B cell (primary cell): ENCODE measurements at places on chromosomes 7 and 10.

- H3K27ac ChIP-seq: no peak overlapping the region
- no peaks in the 10 kb centered on the region for H3K4me1 ChIP-seq
- H3K4me3 ChIP-seq: no peak overlapping the region
- H3K36me3 ChIP-seq: no peaks in the 10 kb centered on the region
Observed at GRCh38 chr7:29765490-29765889, 40.8 kb upstream of the WIPF3 start.

GRCh38 chr7:67625257-67625737, 628.7 kb downstream of the TYW1 start:
- H3K4me3 ChIP-seq: no peak overlapping the region
- peak; percentile 27 for DNase-seq
- H3K4me1 ChIP-seq: no peaks in the 10 kb centered on the region

GRCh38 chr7:24442170-24442777, 131.0 kb upstream of the PALS2 start:
- H3K36me3 ChIP-seq: no peaks in the 10 kb centered on the region
- no peak overlapping the region for H3K4me3 ChIP-seq
- peaks cover 12% of the 10 kb centered on the region for H3K4me1 ChIP-seq
- H3K27me3 ChIP-seq: no peaks in the 10 kb centered on the region
- H3K27ac ChIP-seq: no peak overlapping the region

GRCh38 chr7:79692015-79692414, 238.5 kb upstream of the MAGI2 start:
- no peak overlapping the region for H3K4me3 ChIP-seq
- DNase-seq: no peak
- H3K36me3 ChIP-seq: no peaks in the 10 kb centered on the region
- no peaks in the 10 kb centered on the region for H3K27me3 ChIP-seq

DNA sequence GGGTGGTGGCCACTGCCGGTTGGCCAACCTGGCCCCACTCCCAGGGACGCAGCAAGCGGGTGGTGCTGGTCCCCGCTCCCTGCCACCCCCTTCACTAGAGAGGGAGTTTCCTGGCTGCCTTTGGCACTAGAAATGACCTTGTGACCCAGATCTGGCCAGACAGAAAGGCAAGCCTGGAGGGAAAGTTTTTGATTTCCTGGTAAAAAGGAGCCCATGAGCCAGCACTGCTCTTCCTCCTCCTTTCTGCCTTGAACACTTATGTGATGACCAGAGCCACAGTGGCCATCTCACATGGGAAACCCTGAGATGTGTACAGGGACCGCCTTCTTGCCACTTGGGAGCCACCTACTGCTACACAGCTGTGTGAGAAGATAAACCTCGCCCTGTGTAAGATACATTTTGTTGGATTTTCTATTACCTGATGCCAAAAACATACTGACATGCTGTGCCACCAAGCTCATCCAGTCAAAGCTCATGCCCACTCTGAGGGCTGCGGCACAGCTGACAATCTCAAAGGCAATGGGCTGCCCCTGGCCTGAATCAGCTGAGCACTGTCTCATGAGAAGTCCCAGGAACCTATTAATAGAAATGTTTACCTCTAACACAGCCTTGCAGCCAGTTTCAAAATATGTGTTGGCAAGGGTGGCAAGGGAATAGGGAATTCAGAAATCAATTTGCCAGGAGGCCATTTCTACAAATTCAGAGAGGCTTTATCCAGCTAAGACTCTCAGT, 94.0 kb downstream of the CYTH3 start:
- H3K4me3 ChIP-seq: no peak overlapping the region
- DNase-seq: no peak
- no peaks in the 10 kb centered on the region for H3K36me3 ChIP-seq
- H3K4me1 ChIP-seq: no peaks in the 10 kb centered on the region
- H3K27me3 ChIP-seq: no peaks in the 10 kb centered on the region
- no peak overlapping the region for H3K27ac ChIP-seq

- H3K36me3 ChIP-seq: no peaks in the 10 kb centered on the region
- no peak overlapping the region for H3K27ac ChIP-seq
- no peaks in the 10 kb centered on the region for H3K27me3 ChIP-seq
- DNase-seq: no peak
- no peaks in the 10 kb centered on the region for H3K4me1 ChIP-seq
Observed at GRCh38 chr7:137000621-137001020, 132.2 kb downstream of the CHRM2 start.

DNA sequence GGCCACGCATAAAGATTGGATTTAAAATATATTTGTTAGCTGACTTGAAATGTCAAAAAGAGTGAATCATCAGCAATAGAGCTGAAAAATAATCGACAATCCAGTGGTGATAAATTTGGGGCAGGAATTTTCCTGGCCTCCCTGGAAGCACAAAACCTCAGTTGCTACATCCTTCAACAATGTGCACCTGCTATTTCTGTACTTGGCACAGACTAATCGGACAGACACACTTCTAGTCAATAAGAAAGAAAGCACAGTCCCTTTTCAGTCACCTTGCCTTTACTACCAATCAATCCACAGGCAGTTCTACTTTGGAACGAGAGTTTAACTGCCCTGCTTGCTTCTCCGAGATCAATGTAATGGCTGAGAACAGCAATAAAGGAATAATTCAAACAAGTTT, 96.7 kb upstream of the NOBOX start:
- no peaks in the 10 kb centered on the region for H3K36me3 ChIP-seq
- DNase-seq: no peak
- H3K4me1 ChIP-seq: no peaks in the 10 kb centered on the region

GRCh38 chr7:128904381-128905197, 5.9 kb downstream of the KCP start:
- peaks cover 8% of the 10 kb centered on the region for H3K27me3 ChIP-seq
- H3K27ac ChIP-seq: no peak overlapping the region
- H3K36me3 ChIP-seq: no peaks in the 10 kb centered on the region
- H3K4me3 ChIP-seq: no peak overlapping the region
- DNase-seq: peak; percentile 84

- H3K27me3 ChIP-seq: no peaks in the 10 kb centered on the region
- H3K27ac ChIP-seq: no peak overlapping the region
- DNase-seq: no peak
- no peak overlapping the region for H3K4me3 ChIP-seq
- H3K4me1 ChIP-seq: no peaks in the 10 kb centered on the region
Observed at GRCh38 chr7:32164341-32164996, 94.3 kb upstream of the PDE1C start.

DNA sequence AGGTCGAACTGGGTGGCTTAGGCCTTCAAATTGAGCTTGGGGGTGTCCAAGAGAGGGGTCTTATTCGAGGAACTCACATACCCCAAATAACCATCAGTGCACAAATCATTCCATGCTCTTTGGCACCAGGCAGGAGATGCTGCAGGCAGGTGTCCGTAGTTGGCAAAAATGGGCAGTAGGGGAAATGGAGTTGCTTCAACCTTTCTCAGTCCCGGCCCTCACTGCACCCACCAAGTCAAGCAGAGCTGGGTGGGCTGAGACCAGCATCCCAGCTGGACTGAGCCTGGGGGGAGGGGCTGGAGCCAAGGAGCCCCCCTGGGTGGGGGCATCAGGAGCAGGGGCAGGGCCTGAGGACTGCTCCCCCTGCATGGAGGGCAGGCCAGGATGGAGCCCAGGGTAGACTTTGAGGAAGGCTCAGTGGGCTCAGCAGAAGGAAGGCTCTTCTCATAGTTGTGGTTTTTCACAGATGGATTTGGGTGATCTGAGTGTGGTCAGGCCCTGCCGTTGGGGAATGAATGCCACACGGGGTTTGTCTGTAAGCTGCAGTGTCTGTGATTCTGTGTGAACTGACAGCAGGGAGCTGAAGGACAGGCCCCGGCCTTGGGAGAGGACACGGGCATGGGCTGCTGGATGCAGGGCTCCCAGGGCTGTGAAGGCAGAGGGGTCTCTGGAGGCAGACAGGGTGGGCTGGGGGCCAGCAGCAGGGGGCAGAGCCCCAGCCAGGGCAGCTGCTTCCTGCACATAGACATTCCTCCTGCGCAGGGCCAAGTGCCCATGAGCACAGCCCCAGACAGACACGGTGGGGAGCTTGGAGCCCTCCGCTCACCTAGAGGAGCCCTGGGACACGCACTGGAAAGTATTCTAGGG, 144.5 kb downstream of the ADCY1 start:
- H3K27ac ChIP-seq: no peak overlapping the region
- no peak for DNase-seq
- no peaks in the 10 kb centered on the region for H3K27me3 ChIP-seq

DNA sequence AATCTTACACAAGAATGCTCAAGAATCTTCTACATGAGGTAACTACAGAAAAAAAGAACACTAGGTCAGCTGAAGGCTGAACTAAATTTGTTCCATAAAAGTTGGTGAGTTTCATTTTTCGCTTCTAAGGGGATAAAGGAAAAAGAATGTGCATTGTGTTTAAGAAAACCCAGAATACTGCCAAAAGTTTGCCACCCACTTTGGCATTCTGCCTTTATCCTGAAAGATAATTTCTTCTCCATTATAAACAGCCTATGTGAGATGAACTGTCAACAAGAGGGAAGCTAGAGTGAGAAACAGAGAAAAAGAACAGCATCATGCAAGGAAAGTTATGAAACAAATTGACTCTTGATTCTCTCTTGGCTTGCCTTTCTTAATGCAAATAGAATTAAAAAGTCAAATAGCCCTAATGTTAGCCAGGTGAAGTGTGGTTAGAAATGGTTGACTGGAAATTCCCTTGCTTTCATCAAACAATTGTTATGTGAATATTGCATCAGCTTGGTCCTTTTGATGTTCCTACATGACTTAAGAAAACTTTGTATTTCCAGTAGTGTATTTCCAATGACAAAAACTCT, 25.8 kb downstream of the STEAP1 start:
- H3K36me3 ChIP-seq: no peaks in the 10 kb centered on the region
- no peaks in the 10 kb centered on the region for H3K4me1 ChIP-seq
- no peaks in the 10 kb centered on the region for H3K27me3 ChIP-seq
- H3K4me3 ChIP-seq: no peak overlapping the region
- no peak overlapping the region for H3K27ac ChIP-seq
- no peak for DNase-seq

- no peak overlapping the region for H3K27ac ChIP-seq
- H3K4me3 ChIP-seq: no peak overlapping the region
- no peaks in the 10 kb centered on the region for H3K36me3 ChIP-seq
- H3K27me3 ChIP-seq: no peaks in the 10 kb centered on the region
- H3K4me1 ChIP-seq: no peaks in the 10 kb centered on the region
Observed at GRCh38 chr7:30093420-30093952, 41.3 kb upstream of the MTURN start.

DNA sequence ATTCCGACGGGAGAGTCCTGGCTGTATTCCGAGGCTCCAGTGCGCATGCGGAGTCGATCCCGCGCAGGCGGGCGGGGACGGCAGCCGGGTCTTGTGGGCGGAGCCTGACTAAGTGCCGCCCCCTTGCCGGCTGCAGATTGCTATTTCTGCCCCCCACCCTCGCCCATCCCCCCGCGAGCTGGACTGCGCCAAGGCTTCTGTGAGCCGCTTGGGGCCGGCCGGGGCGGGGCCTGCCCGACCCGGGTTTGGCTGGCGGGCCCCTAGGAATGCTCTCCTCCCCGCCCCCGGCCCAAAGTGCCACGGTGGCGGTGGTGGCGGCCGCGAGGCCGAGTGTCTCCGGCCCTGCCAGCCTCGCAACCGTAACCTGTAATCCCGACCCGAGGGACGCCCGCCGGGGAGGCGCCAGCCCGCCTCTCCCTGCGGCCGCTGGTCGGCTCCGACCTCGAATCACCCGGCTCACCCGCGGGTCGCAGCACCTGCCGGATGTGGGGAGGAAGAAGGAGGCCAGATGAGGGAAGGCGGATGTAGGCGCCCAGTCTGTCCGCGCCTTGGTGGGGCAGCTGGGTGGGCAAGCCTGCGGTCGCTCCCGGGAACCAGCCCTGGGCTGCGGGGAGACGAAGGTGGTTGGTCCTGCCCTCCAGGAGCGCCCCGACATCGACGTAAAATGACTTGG, 702 bp upstream of the KAZALD1 start:
- peak overlapping the region; percentile 79 for H3K27ac ChIP-seq
- H3K4me3 ChIP-seq: peak overlapping the region; percentile 98
- DNase-seq: peak; percentile 82
- H3K4me1 ChIP-seq: peaks cover 44% of the 10 kb centered on the region
- H3K27me3 ChIP-seq: no peaks in the 10 kb centered on the region
